ENCODE measurements at places on chromosomes 11 and 22. TPM values are rescaled to one million over a fixed set of nuclear protein-coding genes. Genes with fewer than 3 reads are reported as not detected.

The MMP13 gene
- total RNA-seq: not detected

The GP1BB gene
- 11.0 TPM for total RNA-seq

The KDM4E gene
- total RNA-seq: not detected

The BRD1 gene
- 46.0 TPM for total RNA-seq

The RFPL3 gene
- not detected for total RNA-seq

The MEI1 gene
- total RNA-seq: 16.2 TPM

The RAG1 gene
- 1.3 TPM for total RNA-seq

The ARVCF gene
- total RNA-seq: 60.9 TPM
